GM12864 (cell line): ENCODE measurements at places on chromosomes 2 and 18.
A peak's percentile ranks its signal among the peaks of the same experiment; 100 is the strongest.

- no peak for DNase-seq
These were observed 44.5 kb downstream of the COL3A1 start for GRCh38 chr2:189018631-189019030.

- peak; percentile 49 for DNase-seq
These were observed 2.0 kb downstream of the LYPD6B start for GRCh38 chr2:149040451-149040850.

GRCh38 chr2:54099829-54100585, 15.4 kb upstream of the ACYP2 start:
- DNase-seq, result peak; percentile 64

DNA sequence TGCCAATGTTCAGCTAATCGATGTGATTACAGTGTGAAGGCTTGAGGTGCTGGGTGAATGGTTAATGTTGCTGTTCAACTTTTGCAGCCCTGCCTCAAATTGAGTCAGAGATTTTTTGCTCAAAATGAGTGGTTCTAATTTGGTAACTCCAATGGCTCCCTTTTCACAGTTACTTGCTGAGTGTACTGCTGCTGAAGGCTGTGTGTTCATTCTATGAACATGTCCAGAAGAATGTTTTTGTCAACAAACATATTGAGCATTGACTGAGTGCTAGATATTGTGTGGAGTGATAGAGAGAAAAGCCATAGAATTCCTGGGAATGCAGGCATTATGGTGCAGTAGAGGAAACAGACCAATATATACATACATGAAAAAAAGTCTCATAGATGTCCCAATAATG, 39.0 kb upstream of the TCF4 start:
- no peak for DNase-seq
